Activated CD8-positive, alpha-beta memory T cell treated with anti-CD3 and anti-CD28 coated beads for 48 hours (primary cell): ENCODE measurements at places on chromosomes 1 and 21.

- DNase-seq: no peak
Measured at GRCh38 chr1:18530587-18531502, 50.1 kb downstream of the KLHDC7A start.

DNA sequence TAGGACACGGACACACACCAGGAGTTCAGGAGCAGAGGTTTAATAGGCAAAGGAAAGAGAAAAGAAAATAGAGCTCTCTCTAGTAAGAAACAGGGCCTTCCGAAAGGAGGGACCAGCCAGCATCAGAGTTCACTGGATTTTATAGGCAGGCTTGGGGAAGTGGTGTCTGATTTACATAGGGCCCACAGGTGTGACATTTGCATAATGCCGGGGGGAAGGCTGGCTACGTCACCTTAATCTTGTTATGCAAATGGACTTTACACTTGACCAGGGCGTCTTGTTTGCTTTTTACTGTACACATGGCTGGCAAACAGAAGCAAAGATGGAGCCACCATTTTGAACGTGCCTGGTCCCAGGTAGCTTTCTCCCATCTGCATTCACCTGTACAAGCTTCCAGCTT, at the start of gene OR14A16:
OR14A16 (minus strand) TSS at position 97 of the 400 bp plus-strand sequence. CDS start 8,390 bp downstream, outside the sequence.
- no peak for DNase-seq

GRCh38 chr1:84998642-84999280, 1.8 kb upstream of the MCOLN2 start:
- no peak for DNase-seq

DNA sequence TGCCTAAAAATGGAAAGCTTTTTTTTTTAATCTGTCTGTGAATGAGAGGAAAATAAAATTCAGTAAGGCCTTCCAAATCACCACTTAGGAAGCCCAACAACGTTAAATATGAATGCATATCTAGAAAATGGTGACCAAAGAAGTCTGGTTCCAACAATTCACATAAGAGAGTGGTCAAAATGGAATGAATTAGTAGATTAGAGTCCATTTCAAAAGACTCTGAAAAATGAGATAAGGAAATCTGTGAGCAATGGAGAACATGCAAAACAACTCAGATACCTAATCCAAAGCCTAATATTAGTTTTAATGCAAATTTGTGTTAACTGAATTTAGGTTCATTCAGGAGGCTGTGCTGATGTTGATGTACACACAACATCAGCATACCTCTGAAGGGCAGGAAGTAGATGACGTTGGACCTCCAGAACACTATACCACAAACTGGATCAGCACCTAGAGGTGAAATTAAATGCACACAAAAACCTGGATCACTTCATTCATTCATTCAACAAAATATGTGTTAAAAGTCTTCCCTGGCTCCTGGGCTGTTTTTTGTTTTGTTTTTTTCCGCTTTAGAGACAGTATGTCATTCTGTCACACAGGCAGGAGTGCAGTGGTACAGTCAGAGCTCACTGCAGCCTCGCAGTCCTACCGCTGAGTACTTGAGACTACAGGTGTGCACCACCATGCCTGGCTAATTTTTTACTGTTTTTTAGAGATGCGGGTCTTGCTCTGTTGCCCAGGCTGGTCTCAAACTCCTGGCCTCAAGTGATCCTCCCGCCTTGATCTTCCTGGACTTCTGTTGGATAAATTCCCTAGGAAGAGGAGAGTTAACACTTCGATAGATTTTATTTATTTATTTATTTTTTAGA, 4.9 kb upstream of the BRWD1 start:
- DNase-seq: no peak

- no peak for DNase-seq
Measured at GRCh38 chr1:167003711-167004110, 14.6 kb downstream of the MAEL start.
